Activated CD8-positive, alpha-beta T cell treated with anti-CD3 and anti-CD28 coated beads for 36 hours (primary cell): ENCODE measurements at places on chromosomes 5 and 9.

- H3K4me1 ChIP-seq: no peaks in the 10 kb centered on the region
- no peak overlapping the region for H3K27ac ChIP-seq
- no peaks in the 10 kb centered on the region for H3K27me3 ChIP-seq
- peak; percentile 73 for DNase-seq
- H3K4me3 ChIP-seq: no peak overlapping the region
- H3K36me3 ChIP-seq: no peaks in the 10 kb centered on the region
Measured at GRCh38 chr5:134026521-134027287, 21.9 kb upstream of the VDAC1 start.

GRCh38 chr5:146390469-146390868 is 51.8 kb downstream of the POU4F3 start:
- H3K4me1 ChIP-seq: no peaks in the 10 kb centered on the region
- DNase-seq: peak; percentile 6
- H3K36me3 ChIP-seq: no peaks in the 10 kb centered on the region
- no peak overlapping the region for H3K4me3 ChIP-seq
- H3K27ac ChIP-seq: no peak overlapping the region

DNA sequence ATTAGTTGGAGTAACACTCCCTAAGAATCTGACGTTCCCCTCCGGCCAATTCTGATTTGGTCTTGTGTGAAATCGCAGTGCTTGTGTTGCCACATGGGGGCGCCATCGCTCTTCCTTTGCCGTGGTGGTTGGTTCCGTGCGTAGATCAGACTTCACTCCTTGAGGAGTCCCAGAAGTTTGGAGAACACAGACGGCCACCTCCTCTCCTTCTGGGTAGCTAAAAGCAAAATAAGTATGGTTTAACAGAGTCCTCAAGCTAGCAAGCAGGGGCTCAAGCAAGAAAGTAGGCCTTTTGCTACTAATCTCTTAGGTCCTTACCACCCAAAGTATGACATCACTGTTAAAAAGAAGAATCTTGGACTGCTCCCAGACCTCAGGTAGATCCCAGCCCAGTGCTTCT is 59.5 kb downstream of the HSPA4 start:
- H3K27ac ChIP-seq: no peak overlapping the region
- H3K36me3 ChIP-seq: peaks cover under 1% of the 10 kb centered on the region
- peaks cover 29% of the 10 kb centered on the region for H3K4me1 ChIP-seq
- no peak overlapping the region for H3K4me3 ChIP-seq

DNA sequence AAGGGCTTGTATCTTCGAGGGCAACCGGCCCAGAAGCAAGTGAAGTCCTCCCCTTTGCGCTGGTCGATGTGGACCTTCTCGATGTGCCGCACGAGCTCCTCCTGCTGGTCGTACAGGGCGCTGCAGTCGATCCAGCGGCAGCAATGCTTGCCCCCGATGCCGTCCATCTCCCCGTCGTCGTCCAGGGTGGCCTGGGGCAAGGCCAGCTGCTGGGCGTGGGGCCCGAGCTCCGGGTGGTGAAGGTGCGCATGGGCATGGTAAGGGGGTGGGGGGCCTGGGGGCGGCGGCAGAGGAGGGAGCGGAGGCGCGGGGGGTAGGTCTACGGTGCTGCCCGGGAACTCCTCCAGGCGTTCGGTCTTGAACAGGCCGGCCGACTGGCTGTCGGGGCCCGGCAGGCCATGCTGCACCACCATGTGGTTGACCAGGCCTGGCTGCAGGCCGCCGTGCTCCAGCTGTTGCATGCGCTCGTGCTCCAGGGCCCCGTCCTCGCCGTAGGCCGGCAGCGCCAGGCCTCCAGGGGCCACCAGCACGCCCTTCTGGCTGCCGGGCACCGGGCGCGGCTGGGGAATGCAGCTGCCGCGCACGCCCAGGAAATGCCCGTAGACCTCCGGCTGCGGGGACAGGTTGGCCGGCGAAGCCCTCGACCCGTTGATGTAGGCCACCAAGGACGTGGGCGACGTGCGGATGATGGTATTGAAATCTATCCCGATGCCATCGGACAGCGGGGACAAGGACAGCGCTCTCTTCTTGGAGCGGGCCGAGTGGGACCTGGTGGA is 181.8 kb downstream of the GLIS3 start:
- H3K36me3 ChIP-seq: no peaks in the 10 kb centered on the region
- H3K4me1 ChIP-seq: no peaks in the 10 kb centered on the region
- peaks cover 1% of the 10 kb centered on the region for H3K27me3 ChIP-seq
- no peak overlapping the region for H3K4me3 ChIP-seq
- DNase-seq: peak; percentile 54
- no peak overlapping the region for H3K27ac ChIP-seq

DNA sequence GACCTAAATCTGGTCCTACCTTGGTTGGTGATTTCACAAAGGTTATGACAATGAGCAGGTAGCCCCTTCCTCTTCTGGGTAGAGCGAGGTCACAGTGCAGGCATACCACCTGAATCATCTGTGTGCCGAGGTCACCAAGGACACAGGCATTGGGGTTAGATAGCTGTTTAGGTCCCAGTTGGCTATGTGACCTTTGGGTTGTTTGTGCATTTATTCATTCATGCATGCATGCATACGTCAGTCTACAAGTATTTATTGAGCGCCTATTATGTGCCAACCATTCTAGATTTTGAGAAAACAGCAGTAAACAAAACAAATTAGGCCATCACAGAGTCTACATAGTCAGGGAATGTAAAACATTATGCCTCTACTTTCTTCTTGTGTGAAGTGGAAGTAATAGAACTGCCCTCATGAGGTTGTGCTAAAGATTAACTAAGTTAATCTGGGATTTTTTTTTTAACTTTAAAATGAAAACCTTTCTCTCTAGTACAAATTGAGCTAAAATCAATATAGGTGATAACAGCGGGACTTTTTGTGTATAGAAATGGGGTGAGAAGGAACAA is 104.7 kb upstream of the SLC12A2 start:
- no peaks in the 10 kb centered on the region for H3K4me1 ChIP-seq
- no peak overlapping the region for H3K4me3 ChIP-seq
- DNase-seq: no peak
- no peak overlapping the region for H3K27ac ChIP-seq

DNA sequence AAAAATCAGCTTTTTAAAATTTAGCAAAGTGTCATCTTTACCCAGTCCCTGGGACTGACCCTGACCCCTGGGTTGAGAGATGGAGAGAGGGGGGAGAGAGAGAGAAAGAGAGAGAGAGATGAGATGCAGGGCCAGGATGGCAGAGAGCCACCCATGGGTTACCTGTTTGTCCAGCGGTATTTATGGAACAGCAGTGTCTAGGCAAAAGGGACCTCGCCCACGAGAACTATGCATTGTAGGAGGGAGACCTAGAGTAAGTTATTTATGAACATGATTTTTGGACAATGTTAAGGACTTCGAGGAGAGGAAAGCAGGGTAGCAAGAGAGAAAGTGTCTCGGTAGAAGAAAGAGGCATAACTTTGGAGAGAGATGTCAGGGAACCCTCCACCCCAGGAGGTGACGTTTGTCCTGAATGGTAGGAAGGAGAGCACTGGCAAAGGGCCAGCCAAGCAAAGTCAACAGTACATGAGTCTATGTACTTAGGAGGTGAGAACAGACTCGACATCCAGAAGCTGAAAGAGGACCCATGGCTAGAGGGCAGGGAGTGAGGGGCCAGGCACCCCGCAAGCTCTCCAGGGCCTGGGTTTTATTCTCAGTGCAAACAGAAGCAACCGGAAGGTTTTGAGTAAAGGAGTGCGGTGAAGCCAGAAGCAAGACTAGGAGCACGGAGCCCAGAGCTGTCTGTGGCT is 30.5 kb upstream of the MSX2 start:
- H3K27ac ChIP-seq: no peak overlapping the region
- H3K4me3 ChIP-seq: no peak overlapping the region
- no peak for DNase-seq
- no peaks in the 10 kb centered on the region for H3K36me3 ChIP-seq
- H3K27me3 ChIP-seq: peaks cover 44% of the 10 kb centered on the region
- peaks cover 4% of the 10 kb centered on the region for H3K4me1 ChIP-seq

GRCh38 chr9:115046824-115047223 is 71.1 kb downstream of the TNC start:
- no peak overlapping the region for H3K27ac ChIP-seq
- H3K27me3 ChIP-seq: peaks cover 27% of the 10 kb centered on the region
- no peak for DNase-seq
- peaks cover 19% of the 10 kb centered on the region for H3K4me1 ChIP-seq
- no peaks in the 10 kb centered on the region for H3K36me3 ChIP-seq
- H3K4me3 ChIP-seq: no peak overlapping the region

GRCh38 chr5:140038373-140038957 is 4.6 kb downstream of the NRG2 start:
- H3K4me1 ChIP-seq: peaks cover 8% of the 10 kb centered on the region
- H3K27me3 ChIP-seq: peaks cover 50% of the 10 kb centered on the region
- no peak overlapping the region for H3K27ac ChIP-seq
- DNase-seq: no peak
- H3K36me3 ChIP-seq: no peaks in the 10 kb centered on the region

DNA sequence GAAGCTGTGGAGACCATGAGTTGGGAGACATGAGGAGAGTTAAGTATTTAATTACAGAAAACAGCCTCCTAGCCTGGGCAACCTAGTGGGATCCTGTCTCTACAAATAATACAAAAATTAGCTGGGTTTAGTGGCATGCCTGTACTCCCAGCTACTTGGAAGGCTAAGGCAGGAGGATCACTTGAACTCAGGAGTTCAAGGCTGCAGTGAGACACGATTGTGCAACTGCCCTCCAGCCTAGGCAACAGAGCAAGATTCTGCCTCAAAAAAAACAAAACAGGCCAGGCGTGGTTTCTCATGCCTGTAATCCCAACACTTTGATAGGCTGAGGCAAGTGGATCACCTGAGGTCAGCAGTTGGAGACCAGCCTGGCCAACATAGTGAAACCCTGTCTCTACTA is 52.6 kb downstream of the AQP7 start:
- no peaks in the 10 kb centered on the region for H3K27me3 ChIP-seq
- no peak overlapping the region for H3K4me3 ChIP-seq
- H3K4me1 ChIP-seq: peaks cover 2% of the 10 kb centered on the region
- DNase-seq: no peak
- H3K27ac ChIP-seq: no peak overlapping the region

- peaks cover 2% of the 10 kb centered on the region for H3K27me3 ChIP-seq
- H3K4me3 ChIP-seq: no peak overlapping the region
- no peak for DNase-seq
- peaks cover 58% of the 10 kb centered on the region for H3K4me1 ChIP-seq
Measured at GRCh38 chr5:53006911-53007890, 18.0 kb downstream of the ITGA2 start.

DNA sequence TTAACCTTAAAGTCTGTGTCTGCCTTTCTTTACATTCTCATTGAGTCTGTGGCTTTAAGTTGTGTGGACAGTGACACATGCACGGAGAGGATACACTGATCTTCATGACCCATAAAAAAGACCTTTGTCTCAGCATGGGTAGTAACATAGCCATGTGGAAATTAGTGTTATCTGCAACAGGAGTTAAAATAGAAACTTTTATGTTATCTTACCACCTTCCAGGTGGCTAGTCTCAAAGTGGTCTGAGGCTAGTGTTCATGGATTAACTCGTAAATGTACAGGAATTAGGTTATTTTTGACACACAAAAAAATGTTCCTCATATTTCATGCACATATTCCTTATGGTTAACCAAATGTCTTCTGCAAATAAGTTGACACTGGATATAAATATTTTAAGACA is 607.0 kb downstream of the ISL1 start:
- no peak overlapping the region for H3K27ac ChIP-seq
- DNase-seq: no peak
- no peaks in the 10 kb centered on the region for H3K27me3 ChIP-seq
- no peaks in the 10 kb centered on the region for H3K36me3 ChIP-seq

DNA sequence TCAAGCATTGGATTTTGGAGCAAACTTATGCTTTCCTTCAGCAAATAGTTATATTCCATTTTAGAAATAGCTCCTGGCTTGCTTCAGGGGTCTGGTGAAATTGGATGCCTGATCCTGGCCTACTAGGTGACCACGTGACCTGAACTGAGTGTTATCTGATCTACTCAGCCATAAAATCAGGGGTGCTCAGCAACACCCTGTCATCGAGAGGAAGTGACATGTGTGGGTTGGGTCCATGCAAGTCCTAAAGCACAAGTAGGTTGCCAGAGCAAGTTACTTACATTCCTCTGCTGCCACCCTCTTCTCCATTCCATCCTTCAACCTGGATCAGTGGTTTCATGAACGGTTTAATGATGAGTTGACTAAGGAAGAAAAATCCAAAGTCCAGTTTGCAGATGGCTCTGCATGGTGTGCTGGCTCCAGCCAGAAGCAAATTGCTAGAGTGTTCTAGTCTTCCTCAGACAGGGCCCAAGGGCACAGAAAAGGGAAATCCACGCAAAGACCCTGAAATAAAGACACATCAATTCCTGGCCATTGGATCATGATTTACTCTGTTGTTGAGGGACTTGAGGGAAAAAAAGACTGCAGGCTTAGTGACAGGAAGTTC is 2.8 kb upstream of the FAM193B start:
- DNase-seq: peak; percentile 4
- peaks cover 23% of the 10 kb centered on the region for H3K4me1 ChIP-seq
- H3K27ac ChIP-seq: no peak overlapping the region
- no peaks in the 10 kb centered on the region for H3K27me3 ChIP-seq
- H3K4me3 ChIP-seq: no peak overlapping the region

GRCh38 chr5:136432705-136433104 is 67.4 kb upstream of the TRPC7 start:
- H3K36me3 ChIP-seq: no peaks in the 10 kb centered on the region
- DNase-seq: no peak
- H3K4me1 ChIP-seq: no peaks in the 10 kb centered on the region
- H3K27me3 ChIP-seq: no peaks in the 10 kb centered on the region

DNA sequence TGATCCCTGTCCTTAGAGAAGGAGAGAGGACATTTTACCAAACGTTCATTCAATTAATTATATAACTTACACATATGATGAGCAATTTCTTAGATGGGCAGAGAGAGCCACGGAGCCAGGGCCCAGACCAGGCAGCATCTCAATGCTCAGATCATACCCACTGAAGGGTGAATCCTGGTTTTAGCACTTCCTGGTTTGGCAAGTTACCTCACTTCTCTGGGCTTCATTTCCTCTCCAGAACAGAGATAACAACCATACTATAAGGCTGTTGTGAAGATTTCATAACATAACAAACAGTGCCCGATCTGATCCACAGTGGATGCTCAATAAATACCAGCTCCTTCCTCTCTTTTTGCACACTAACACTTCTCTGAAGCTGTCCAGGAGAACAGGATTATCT is 271.1 kb downstream of the DENND1A start:
- H3K36me3 ChIP-seq: peaks cover 21% of the 10 kb centered on the region
- H3K4me3 ChIP-seq: no peak overlapping the region
- no peak overlapping the region for H3K27ac ChIP-seq
- no peaks in the 10 kb centered on the region for H3K4me1 ChIP-seq
- no peak for DNase-seq

- no peaks in the 10 kb centered on the region for H3K36me3 ChIP-seq
- H3K27ac ChIP-seq: no peak overlapping the region
- H3K4me3 ChIP-seq: no peak overlapping the region
- DNase-seq: no peak
- peaks cover 5% of the 10 kb centered on the region for H3K4me1 ChIP-seq
Measured at GRCh38 chr5:36355516-36355915, 53.8 kb upstream of the RANBP3L start.
